SW480 (cell line): ENCODE measurements at places on chromosomes 12 and 14.

- DNase-seq = no peak
These were observed 55.9 kb downstream of the C14orf132 start for GRCh38 chr14:96095058-96095457.

GRCh38 chr12:103128862-103129501 is 171.5 kb downstream of the ASCL1 start:
- no peak for DNase-seq

- DNase-seq = no peak
These were observed 89.8 kb downstream of the SLC15A5 start for GRCh38 chr12:16187660-16188059.

DNA sequence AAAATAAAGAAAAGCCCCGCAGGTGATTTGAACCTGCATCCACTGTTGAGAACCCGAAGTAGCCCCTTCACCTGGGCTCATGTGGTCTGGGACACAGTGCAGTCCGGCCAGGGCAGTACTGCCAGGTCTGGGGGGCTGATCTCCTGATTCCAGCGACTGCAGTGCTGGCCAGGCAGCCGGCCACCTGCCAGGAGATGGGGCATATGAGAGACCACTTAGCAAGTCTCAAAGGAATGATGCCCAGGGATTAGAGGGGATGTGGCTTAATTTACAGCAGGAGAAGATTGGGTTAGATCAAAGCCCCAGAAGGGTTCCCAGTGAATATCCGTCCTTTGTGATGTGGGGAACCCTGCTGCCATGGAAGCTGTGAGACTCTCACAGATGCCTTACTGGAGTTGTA is 113.3 kb downstream of the PRMT8 start:
- DNase-seq = no peak

GRCh38 chr12:51217133-51217967 is 512 bp downstream of the POU6F1 start:
- peak; percentile 28 for DNase-seq
